ENCODE measurements at places on chromosomes 1 and 21.

- DNase-seq: no peak
Observed at GRCh38 chr1:203557390-203557789, 63.4 kb downstream of the OPTC start.

- no peak for DNase-seq
Observed at GRCh38 chr21:40686526-40686925, 160.4 kb downstream of the DSCAM start.

DNA sequence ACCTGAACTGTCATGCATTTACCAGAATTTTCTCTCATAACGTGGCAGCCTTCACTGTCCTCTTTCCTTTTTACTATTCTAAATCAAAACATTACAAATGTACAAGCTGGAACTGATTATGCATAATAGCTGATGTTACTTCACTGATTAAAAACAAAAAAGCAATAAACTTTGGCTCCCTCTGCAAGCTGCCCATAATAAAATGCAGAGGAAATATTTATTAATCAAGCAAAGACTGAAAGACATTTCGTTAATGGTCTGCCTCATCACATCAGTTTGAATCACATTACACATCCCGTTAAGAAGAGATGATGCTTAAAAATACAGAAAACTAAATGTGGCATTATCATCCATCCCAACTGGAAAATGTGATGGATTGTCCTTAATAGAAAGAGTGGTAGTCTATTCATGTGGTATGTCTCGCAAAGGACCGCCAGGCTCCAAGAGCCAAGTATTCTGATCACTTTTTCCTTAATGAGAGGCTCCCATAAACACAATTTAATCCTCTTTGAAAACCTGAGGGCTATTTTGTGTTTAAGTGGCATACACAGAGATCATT, 225.3 kb downstream of the RGS7 start:
- no peak for DNase-seq

DNA sequence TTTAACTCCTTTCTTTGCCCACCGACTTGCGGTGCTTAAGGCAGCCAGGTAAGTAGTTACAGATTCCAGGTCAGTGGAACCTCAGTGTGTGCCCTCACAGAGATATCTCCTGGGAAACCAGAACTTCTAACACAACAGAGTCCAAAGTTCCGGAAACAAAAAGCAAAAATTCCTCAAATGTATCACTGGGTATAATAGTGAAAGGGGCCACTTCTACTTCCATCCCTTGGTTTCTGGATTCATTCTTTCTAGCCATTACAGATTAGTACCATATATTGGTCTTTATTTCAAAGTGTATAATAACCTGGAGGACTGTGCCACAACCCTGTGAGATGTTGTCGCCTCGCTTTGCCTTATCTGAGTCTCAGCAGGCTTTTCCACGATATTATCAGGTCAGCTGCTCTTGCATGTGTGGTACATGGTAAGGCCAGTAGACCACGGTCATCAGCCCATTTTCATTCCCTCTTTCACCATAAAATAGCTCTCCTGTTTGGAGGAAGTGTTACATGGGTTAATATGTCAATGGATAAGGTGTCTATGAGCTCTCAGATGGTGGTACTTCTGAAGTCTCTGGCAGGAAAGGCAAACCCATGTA, 14.9 kb upstream of the VASH2 start:
- no peak for DNase-seq

- no peak for DNase-seq
Observed at GRCh38 chr1:171087896-171088295, 2.8 kb upstream of the FMO3 start.

GRCh38 chr1:17185485-17185860, 19.5 kb upstream of the PADI1 start:
- no peak for DNase-seq

GRCh38 chr21:46160907-46161632, 5.7 kb upstream of the FTCD start:
- no peak for DNase-seq

DNA sequence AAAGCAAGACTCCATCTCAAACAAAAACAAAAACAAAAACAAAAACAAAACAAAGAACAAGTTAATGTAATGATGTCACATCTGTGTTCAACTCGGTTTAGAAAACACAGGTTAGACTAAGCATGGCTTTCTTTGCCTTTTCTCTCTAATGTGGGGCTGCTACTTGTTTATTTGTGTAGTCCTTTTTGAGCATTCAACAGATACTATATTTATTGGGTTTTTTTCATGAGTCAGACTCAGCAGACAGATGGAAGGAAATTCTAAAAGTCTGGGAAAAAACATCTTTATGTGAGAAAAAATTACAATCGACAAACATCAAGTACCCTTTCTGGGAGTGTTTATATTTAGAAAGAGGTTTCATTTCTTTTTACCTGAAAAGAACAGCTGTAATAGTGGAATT, 22.3 kb upstream of the OTUD3 start:
- DNase-seq: no peak

DNA sequence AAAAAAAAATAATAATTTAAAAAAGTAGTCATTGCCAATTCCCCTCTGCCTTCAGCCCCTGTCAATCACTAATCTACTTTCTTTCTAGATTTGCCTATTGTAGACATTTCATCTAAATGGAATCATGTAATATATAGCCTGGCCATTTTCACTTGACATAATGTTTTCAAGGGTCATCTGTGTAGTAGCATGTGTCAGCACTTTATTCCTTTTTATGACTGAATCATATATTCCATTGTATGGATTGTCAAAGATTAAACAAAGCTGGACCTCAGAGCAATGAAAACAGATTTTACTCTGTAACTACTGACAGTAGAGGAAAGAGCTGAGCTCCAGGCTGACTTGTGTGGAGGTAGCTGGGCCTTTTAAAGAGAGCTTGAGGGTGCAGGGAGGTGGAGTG, 15.9 kb downstream of the VPS13D start:
- DNase-seq: no peak

- peak; percentile 72 for DNase-seq
Observed at GRCh38 chr1:183655562-183656075, 2.5 kb upstream of the APOBEC4 start.

- no peak for DNase-seq
Observed at GRCh38 chr1:36786425-36786824, 247.9 kb downstream of the GRIK3 start.

- DNase-seq: no peak
Observed at GRCh38 chr1:82775406-82776000, 974.8 kb downstream of the ADGRL2 start.

DNA sequence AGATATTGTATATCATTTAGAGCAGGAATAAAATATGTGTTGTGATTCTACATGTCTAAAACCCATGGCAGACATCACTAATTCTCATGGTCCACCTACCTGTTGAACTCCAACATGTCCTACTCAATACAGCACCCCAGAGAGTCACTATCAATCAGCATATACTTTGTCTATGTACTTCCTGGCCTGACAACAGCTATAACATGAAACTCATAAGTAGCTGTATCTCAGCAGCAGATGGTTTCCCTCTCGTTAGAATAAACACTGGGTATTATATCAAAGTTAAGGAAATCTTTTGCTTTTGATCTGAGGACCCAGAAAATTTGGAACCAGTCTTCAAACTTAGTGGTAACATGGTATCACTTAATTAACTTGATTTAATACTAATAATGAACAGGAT, 15.8 kb downstream of the ARPC5 start:
- DNase-seq: no peak

- DNase-seq: peak; percentile 20
Observed at GRCh38 chr1:201346337-201346939, 31.0 kb downstream of the TNNT2 start.

- DNase-seq: no peak
Observed at GRCh38 chr1:3481836-3482375, 27.4 kb downstream of the ARHGEF16 start.

GRCh38 chr21:41799763-41800162, 32.9 kb upstream of the RIPK4 start:
- no peak for DNase-seq

GRCh38 chr1:78301141-78301540, 189.6 kb upstream of the PTGFR start:
- DNase-seq: no peak

- no peak for DNase-seq
Observed at GRCh38 chr1:220791956-220792355, 5.2 kb downstream of the MTARC1 start.

DNA sequence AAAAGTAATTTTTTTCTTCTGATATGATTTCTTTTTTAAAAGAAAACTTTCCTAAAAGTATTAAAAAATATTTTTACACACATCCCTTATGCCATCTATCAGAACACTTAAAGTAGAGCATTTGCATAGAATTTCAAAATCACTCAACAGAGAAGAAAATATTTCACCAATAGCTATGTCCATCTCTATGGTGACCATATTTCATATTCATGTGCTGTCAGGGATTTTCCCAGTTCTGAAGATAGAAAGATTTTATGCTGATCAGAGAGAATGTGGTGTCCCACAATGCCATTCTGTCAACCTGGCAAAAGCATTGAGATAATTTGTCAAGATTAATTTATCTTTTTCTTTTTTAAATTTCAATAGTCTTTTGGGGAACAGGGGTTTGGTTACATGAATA, 87.0 kb downstream of the C4BPA start:
- no peak for DNase-seq

- peak; percentile 3 for DNase-seq
Observed at GRCh38 chr1:209985002-209985401, 47.0 kb downstream of the SYT14 start.

GRCh38 chr1:214569357-214570004, 18.1 kb upstream of the PTPN14 start:
- DNase-seq: no peak

GRCh38 chr1:91635763-91636162, 135.1 kb downstream of the CDC7 start:
- DNase-seq: no peak

DNA sequence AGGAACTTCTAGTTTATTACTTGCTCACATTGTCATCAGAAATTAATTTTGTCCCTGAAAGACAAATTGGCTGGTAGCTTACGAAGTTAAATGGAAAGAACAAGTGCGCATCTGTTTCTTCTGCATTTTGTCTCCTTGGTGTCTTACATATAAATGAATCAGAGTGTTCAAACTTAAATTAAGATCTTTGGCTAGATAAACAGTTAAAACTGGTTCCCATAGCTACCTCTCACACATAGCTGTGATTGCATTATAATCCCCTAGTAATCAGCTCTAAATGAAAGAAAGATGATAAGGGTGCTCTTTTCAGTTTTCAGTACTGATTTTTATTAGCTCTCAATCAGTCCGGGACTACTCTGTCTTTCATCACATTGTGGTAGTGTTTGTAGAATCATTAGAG, 124.2 kb upstream of the LMO4 start:
- DNase-seq: no peak

- no peak for DNase-seq
Observed at GRCh38 chr1:10253149-10253548, 42.8 kb downstream of the KIF1B start.

GRCh38 chr1:180923887-180924286, 11.2 kb downstream of the KIAA1614 start:
- DNase-seq: no peak
